Bronchial smooth muscle cell (primary cell): ENCODE measurements at places on chromosomes 2 and 18. TPM values are rescaled to one million over a fixed set of nuclear protein-coding genes. Genes with fewer than 3 reads are reported as not detected.

Gene ACADL
- under 0.01 and 0.26 TPM in 2 replicates for total RNA-seq

Gene IL1F10
- not detected in 2 replicates for total RNA-seq

Gene SOWAHC
- 5.0 and 7.7 TPM in 2 replicates for total RNA-seq

Gene REL
- 1.7 and 2.7 TPM in 2 replicates for total RNA-seq

Gene APLF
- total RNA-seq, result 3.5 and 5.9 TPM in 2 replicates

Gene HOXD9
- not detected in 2 replicates for total RNA-seq

Gene CCDC68
- total RNA-seq, result under 0.01 and 6.9 TPM in 2 replicates

Gene LHCGR
- not detected in 2 replicates for total RNA-seq

Gene GAL3ST2
- 0.09 and 0.16 TPM in 2 replicates for total RNA-seq

Gene AGXT
- not detected in 2 replicates for total RNA-seq

Gene CNTNAP5
- not detected in 2 replicates for total RNA-seq

Gene STAT4
- 0.60 and 0.63 TPM in 2 replicates for total RNA-seq

Gene MDH1B
- 3.2 TPM in 2 replicates for total RNA-seq

Gene ADCY3
- total RNA-seq, result 41.9 and 67.2 TPM in 2 replicates
